ENCODE measurements at places on chromosomes 7 and 10.

GRCh38 chr10:77186936-77187335, 450.7 kb downstream of the KCNMA1 start:
- DNase-seq = no peak

DNA sequence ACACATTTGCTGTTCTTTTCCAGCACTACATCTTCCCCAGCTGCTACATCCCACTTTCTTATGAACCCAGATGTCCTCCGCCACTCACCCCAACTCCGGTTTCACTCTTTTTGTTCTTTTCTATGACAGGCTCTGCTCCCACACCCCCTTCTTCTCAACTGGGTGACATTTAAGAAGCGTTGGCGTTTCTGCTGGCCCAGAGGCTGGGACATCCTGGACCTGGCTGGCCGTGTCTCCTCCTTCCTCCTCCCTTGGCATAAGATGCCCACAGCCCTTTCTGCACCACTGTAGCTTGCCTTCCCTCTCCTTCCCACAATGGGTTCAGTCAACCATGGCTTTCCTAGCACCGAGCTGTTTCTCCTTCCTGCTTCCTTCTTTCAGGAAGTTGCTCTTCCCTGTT, 9.4 kb upstream of the CALML5 start:
- DNase-seq = no peak

DNA sequence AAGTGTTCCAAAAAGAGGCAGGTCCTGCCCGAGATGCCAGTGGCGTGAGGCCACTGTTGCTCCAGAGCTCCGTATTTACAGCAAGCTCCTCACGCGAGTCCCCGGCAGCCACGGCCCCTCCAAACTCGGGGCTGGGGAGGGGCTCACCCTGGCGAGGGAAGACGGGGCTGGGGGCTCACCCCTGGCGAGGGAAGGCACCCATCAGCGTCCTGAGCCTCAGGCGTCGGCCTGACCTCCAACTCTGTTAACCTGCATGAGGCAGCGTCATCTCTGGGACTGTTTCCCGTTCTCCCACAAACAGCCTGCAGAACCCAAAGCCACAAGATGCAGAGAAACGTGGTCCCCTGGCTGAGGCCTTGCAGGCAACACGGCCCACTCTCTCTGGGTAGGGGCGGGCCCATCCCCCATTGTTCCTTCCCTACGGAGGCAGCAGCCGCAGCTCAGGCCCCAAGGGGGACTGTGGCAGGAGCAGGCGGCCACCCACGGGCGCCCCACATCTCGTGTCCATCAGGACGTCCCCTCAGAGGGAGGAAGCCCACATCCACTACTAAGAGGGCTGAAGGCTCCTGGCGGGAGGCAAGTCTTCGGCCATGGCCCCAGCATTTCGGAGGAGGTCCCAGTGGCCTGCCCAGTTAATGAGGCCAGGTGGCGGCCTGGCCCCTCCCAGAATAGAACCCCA, 4.2 kb upstream of the ADGRA1 start:
- no peak for DNase-seq

GRCh38 chr10:23343591-23344240, 881 bp downstream of the C10orf67 start:
- peak; percentile 62 for DNase-seq

- no peak for DNase-seq
These were observed 45.5 kb upstream of the TMEM140 start for GRCh38 chr7:135102372-135102771.

- DNase-seq = no peak
These were observed 174.2 kb downstream of the KIAA1217 start for GRCh38 chr10:24382979-24383663.

DNA sequence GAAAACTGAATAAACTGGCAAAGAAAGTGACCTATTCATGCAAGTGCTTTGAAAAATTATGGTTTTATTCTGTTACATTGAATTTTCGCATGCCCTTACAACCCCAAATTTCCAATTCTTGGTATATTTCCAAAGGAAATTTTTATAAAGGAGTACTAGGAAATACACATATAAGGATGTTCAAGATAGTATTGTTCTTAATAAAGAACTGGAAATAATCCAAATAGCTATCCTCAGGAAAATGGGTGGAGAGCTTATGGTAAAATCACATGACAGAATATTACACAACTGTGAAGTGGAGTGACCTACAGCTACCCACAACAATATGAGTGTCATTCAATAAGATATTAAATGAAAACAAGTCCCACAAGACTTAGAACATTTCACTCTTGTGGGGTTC, 138.9 kb upstream of the BMPER start:
- DNase-seq = no peak

DNA sequence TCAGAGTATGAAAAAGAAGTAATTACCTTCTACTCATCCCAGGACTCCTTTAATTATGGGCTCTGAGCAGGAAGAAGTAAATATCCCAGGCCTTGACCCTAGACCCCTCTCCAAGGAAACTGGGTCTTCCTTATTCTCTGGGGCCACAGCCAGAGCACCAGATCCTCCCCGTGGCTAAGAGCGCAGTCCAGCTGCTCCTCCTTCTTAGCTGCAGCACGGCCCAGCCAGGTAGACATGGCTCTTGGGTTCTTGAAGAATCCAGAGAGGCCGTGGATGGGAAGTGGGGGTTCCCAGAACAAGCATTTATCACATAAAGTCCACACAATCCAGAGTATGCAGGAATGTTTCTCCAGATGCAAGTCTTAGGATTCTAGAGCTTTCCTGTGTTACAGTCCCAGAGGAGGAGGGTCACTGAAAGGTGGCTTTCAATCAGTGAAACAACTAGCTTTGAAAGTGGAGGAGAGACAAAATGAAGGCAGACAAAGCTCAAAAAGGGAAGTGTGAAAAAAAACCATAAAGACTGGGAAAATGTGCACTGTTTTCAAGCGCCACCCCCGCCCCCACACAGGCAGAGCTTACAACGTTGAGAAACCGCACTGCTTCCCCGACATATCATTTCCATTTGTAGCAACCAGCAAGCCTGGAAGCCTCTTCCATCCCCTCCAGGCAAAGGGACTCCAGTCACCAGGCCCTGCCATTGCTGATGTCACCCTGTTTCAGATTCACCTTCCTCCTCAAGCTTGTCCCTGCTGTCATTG, 396.5 kb upstream of the MKI67 start:
- no peak for DNase-seq

GRCh38 chr7:106124186-106124585, 12.1 kb upstream of the SYPL1 start:
- DNase-seq = no peak

- no peak for DNase-seq
These were observed 171.1 kb upstream of the KLF6 start for GRCh38 chr10:3955955-3956617.

GRCh38 chr10:1544209-1544673, 193.1 kb downstream of the ADARB2 start:
- no peak for DNase-seq

DNA sequence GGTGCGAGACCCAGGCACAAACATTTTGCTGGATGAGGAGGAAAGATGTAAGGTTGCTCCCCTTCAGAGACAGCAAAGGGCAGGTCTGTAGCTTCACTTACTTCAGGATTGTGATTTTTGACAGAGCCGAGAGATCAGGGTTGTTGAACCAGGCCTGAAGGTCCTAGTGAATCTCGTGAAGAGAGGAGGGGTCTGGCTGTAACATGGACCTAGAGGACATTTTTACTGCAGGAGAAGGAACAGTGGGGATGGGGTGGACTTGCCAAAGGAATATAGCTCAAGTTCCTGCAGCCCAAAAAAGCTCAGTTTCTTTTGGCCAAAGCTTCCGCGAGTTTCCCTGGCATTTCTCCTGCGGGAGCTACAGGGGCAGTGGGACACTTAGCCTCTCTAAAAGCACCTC, 976 bp upstream of the EGFR start:
- DNase-seq = no peak

GRCh38 chr10:118002581-118002980, 44.2 kb downstream of the RAB11FIP2 start:
- DNase-seq = no peak

DNA sequence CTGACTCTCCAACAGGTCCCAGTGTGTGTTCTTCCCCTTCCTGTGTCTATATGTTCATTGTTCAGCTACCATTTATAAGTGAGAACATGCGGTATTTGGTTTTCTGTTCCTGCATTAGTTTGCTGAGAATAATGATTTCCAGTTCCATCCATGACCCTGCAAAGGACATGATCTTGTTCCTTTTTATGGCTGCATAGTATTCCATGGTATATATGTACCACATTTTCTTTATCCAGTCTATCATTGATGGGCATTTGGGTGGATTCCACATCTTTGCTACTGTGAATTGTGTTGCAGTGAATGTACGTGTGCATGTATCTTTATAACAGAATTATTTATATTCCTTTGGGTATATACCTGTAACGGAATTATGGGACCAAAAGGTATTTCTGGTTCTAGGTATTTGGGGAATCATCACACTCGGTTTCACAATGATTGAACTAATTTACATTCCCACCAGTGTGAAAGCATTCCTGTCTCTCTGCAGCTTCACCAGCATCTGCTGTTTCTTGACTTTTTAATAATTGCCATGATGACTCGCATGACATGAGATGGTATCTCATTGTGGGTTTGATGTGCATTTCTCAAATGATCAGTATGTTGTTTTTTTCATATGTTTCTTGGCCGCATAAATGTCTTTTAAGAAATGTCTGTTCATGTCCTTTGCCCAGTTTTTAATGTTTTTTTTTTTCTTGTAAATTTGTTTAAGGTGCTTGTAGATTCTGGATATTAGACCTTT, 60.2 kb downstream of the LSMEM1 start:
- no peak for DNase-seq

DNA sequence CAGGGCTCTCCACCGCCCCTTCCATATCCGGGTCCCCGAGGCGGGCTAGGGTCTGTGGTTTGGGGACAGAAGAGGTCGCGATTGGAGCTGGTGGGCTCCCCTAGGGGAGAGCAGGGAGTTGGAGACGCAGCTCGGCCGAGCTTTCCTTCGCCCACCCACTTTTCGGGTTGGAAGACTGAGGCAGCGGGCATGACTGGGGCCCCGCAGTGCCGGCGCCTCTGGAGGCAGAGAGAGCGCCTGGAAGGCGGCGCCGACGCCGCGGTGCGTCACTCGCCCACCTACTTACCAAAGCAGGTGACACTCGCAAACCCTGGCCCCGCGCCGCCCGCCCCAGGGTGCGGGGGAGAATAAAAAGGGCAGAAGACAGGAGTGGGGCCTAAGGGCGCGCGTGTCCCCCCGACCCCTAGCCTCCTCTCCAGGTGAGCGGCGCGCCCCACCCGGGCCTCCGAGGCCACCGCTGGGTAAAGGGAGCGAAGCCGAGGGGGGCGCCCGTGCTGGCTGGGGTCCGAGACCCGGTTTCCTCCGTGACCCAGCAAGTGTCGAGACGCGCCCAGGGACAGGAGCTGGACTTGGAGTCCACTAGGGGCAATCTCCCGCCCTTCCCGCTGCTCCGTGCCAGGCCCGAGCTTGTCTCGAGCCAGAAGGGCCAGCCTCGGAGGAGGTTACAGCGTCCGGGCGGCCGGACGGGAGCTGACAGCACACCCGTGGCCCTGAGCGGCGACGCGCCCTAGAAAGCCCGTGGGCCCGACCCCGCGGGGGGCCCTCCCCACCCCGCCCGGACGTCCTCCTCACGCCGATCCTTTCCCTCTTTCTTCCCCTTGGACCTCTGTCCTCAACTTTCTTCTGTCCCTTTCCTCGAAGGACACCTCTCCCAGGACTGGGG, 34.4 kb upstream of the GRID1 start:
- DNase-seq = peak; percentile 78

GRCh38 chr10:88288320-88289059, 294.6 kb downstream of the RNLS start:
- no peak for DNase-seq

GRCh38 chr7:98958968-98959367, 80.6 kb downstream of the TRRAP start:
- no peak for DNase-seq

All from CD4-positive, alpha-beta T cell treated with Interleukin-6 for 4 hours (primary cell).